Glomerular endothelial cell (primary cell): ENCODE measurements at places on chromosomes 7 and 10. TPM values are rescaled to one million over a fixed set of nuclear protein-coding genes. Genes with fewer than 3 reads are reported as not detected.

SRI gene
- 139 and 149 TPM in 2 replicates for total RNA-seq

VSTM2A gene
- not detected in 2 replicates for total RNA-seq

MAGI2 gene
- total RNA-seq, result 6.6 and 6.7 TPM in 2 replicates

LHFPL3 gene
- total RNA-seq, result not detected in 2 replicates

ZNF736 gene
- 4.5 and 6.9 TPM in 2 replicates for total RNA-seq

NEURL1 gene
- 0.05 and 0.47 TPM in 2 replicates for total RNA-seq

PNPLA8 gene
- 18.8 and 20.2 TPM in 2 replicates for total RNA-seq

EN2 gene
- not detected in 2 replicates for total RNA-seq
